Tracheal epithelial cell (primary cell): ENCODE measurements at places on chromosomes 12 and 14. TPM values are rescaled to one million over a fixed set of nuclear protein-coding genes. Genes with fewer than 3 reads are reported as not detected.

Gene BCL2L2
- total RNA-seq, result 16.8 and 21.2 TPM in 2 replicates

Gene RASSF3
- total RNA-seq, result 8.7 and 20.2 TPM in 2 replicates

Gene RNF212B
- total RNA-seq, result not detected in 2 replicates

Gene DCN
- 1.1 and 50.1 TPM in 2 replicates for total RNA-seq

Gene GLIPR1L2
- total RNA-seq, result 0.48 and 0.85 TPM in 2 replicates

Gene CCDC175
- not detected in 2 replicates for total RNA-seq

Gene ACVRL1
- total RNA-seq, result 0.64 and 1.9 TPM in 2 replicates

Gene KRT72
- total RNA-seq, result not detected in 2 replicates

Gene PTPRQ
- total RNA-seq, result not detected in 2 replicates

Gene IL25
- not detected in 2 replicates for total RNA-seq

Gene YARS2
- 37.1 and 47.7 TPM in 2 replicates for total RNA-seq

Gene PTHLH
- total RNA-seq, result 84.0 and 193 TPM in 2 replicates

Gene TMPO
- total RNA-seq, result 56.1 and 81.6 TPM in 2 replicates

Gene KRT7
- total RNA-seq, result 775 and 1,618 TPM in 2 replicates

Gene DPPA3
- not detected in 2 replicates for total RNA-seq

Gene DAAM1
- total RNA-seq, result 45.2 and 46.3 TPM in 2 replicates
